Kidney capillary endothelial cell (primary cell): ENCODE measurements at places on chromosomes 12 and 14.
A peak's percentile ranks its signal among the peaks of the same experiment; 100 is the strongest.

- DNase-seq = no peak
Measured at GRCh38 chr12:24861766-24862540, 86.9 kb downstream of the BCAT1 start.

GRCh38 chr12:11894890-11895289, 175.8 kb upstream of the BCL2L14 start:
- DNase-seq = no peak

DNA sequence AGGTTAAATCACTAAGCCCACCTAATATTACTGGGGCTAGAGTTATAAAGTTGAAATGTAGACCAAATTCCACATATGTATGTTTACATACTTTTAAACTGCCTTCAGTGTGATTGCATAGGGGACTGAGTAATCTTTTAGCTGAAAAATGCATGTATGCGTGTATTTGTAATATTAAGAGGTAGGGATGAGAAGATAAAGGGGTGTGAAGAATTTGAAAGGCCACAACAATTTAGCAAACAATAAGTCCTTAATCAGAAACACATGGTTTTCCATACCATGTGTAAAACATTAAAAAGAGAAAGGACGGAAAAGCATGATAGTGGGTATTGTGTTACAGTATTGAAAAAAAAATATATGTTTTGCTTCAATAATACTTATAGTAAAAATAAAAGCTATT, 919.9 kb upstream of the FLRT2 start:
- no peak for DNase-seq

DNA sequence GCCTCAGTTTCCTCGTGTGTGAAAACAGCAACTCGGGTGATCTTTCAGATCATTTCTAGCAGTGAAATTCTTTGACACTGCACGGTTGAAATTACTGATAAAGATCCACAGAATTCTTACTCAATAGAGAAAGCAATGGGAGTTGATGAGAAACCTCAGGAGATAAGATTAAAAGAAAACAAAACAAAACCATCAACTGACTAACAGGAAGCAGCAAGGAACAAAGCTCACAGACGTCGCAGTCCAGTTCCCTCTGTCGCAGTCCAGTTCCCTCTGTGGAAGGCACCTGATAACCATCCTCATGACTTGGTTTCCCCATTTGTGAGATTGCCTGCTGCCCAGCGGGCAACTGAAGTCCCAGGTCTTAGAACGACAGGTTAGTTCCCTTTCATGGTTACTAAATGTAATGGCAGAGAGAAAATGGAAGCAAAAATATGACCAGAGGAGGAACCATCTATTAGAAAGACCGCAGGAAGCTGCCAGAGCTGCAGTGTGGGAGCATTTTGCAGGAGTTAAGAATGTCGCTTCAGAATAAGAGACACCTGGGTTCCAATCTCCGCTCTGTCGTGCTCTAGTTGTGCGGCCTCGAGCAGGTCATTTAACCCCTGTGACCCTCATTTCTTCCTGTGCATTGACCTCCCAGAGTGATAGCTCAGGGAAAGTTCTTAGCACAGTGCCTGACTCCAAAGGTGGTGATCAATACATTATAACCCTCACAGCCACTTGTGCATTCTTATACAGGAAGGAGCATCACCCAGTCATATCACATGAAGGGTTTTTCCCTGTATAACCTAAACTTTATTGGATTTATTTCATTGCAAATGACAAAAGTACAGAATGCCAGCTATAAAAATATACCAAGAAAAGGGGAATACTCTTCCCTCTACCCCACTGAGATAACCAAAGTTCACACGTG, 5.1 kb upstream of the MED13L start:
- no peak for DNase-seq

DNA sequence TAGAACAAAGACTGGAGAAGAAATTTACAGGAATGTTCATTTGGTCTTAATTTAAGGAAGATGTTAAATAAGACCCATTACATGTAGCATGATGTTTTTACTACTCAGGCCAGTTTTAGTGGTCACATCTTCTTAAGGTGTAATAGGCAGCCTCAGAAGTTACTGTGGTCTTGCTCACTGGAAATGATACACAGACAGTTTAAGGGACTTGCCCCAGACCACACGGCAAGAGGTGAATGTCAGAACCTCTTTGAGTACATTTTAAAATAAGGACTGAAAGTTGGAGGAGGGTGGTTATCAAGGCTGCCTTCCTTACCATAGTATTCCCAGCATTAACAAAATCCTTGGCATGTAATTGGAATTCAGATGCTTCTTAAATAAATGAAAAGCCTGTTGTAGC, 37.9 kb downstream of the LRRK2 start:
- DNase-seq = no peak

- no peak for DNase-seq
Measured at GRCh38 chr14:67856827-67857226, 37.2 kb downstream of the RAD51B start.

DNA sequence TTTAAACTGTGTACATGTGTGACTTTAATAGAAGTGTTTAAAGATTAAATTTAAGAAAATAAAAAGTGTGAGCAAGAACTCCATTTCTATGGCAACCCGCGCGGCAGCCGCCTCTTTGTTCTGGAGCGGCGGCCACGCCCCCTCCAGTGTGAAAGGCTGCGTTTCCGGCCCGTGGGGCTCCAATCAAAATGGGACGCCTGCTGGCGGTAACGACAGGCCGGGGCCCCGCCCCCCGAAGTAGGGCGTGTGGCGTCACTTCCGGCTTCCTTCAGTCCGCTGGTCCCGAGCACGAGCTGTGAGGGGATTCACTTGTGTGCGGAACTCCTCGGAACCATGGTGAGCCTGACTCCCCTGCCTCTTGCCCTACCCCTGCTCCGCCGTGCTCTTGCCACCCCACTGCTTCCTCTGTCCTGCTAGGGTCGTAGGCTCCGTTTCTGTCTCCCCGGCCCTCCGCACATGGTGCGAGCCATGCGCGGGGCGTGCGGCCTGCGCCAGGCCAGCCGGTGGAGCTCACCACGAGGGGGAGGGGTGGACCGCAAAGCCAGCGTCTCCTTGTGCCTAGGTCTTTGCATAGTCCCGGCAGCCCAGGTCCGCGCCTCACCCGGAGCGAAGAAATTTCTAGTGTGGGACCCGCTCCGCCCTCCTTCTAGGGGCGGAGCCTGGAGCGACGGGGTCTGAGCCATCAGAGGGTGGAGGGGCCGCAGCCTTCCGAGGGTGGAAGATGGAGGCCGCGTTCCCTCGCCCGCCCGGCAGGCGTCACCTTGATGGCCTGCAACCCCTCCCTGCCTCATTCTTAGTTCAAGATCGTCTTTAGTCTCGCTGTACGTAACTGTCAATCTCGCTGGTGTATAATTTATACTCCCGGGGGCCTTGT, at the start of gene CCT2:
CCT2 (plus strand) TSS at position 271 of the 874 bp plus-strand sequence; CDS start at position 334, 63 bp downstream.
- DNase-seq = peak; percentile 95

DNA sequence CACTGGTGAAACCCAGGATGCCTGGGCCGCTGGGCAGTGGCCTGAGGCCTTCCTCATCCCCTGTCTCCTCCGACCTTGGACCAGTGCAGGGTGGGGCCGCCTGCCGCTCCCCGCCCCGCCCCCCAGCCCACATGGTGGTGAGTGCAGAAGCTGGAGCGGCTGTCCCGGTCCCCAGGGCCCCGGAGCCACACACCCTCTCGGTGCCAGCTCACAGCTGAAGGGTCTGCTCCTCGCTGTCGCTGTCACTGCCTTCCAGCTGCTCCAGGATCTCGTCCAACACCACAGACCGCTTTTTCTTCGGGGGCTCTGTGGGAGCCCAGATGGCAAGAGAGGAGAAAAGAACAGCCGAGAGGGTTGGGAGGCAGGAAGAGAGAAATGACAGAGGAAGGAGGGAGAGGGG, 143.1 kb downstream of the RBM19 start:
- DNase-seq = no peak

DNA sequence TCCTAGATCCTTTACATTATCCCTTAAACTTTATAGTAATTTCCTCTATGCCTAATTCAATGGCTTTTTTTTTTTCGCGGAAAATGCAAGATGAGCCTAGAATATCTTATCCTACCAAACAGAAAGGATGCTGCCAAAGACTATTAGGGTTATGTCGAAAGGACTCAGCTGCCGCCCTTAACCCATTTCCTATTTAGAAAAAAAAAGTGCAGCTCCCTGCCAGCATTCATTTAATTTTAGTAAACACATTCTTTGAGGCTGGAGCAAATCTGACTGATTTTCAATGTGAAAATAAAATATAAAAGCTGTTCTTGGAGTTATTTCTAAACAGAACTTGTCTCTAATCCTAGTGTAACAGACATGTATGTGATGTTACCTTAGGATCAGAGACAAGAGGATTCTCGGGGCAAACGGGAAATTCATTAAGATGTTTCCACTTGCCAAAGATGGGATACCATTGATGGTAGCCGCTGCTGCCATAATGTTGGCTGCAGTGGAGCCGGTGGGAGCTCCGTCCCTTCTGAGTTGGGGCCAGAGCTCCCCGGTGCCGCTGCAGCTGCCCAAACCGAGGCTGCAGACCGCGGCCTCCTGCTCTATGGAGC, 8.2 kb upstream of the A2M start:
- peak; percentile 13 for DNase-seq
